ENCODE measurements at places on chromosomes 13 and 19. TPM values are rescaled to one million over a fixed set of nuclear protein-coding genes. Genes with fewer than 3 reads are reported as not detected.

Gene ZNF99
- 0.48 TPM for total RNA-seq

Gene MEF2B
- 1.7 TPM for total RNA-seq

Gene EHD2
- 129 TPM for total RNA-seq

Gene FUT6
- not detected for total RNA-seq

Gene FLT3
- total RNA-seq = 0.15 TPM

DNA sequence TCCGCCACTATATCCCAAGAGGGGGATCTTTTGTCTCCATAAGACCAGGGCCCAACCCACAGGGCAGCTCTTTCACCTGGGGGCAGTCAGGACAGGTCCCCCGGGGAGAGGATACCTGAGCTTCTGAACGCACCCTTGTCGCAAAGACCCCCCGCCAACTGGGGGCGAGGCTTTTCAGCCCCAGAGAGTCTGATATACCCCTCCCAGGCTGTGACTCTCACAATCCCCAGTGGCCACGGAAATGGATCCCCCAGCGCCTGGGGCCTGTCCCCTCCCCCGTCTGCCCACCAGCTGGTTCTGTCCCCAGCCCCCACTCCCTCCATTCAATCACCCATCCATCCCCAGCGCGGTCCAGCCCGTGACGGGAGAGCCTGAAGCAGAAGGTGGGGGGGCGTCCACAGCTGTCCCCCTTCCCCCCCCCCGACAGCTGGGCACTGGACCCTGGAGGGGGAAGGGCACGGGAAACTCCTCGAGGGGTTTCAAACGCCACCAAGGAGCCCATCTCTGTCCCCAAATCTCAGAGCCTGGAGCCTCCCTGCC lies 823 bp downstream of the DOCK6 start:
- DNase-seq = peak; percentile 64

DNA sequence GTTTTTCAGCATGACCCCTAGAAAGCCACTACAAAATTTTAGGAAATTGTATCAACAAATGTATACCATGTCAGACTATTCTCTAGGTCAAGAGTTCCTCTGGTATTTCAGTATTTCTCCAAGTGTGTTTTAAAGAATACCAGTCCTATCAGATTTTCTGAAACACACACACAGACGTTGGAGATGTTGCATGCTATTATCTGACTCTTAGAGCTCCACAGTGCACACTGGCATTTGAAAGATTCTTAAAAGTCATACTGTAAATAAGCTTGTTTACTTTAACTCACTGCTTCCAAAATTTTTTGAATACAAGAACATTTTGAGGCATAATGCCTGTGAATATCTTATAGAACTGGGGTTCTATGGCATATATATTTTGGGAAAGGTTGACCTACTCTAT lies 33.8 kb upstream of the VWA8 start:
- DNase-seq = no peak

DNA sequence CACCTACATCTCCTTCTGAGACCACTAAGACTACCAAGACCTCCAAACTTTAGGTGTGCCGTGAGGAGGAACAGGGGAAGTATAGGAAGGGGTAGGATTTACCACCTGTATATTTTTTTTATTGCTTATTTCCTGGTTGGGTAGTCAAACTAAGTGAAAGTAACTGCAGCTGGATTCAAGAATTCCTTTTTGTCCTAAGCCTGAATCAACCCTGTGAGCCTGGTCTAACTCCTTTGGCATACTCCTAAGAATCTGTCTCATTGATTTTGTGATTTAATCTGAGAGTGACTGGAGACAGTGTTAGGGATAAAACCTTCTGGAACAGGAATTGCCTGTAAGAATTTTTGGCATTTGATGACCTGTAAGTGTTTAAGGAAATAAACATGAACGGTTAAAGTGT lies 523.5 kb upstream of the MIR17HG start:
- DNase-seq = no peak

DNA sequence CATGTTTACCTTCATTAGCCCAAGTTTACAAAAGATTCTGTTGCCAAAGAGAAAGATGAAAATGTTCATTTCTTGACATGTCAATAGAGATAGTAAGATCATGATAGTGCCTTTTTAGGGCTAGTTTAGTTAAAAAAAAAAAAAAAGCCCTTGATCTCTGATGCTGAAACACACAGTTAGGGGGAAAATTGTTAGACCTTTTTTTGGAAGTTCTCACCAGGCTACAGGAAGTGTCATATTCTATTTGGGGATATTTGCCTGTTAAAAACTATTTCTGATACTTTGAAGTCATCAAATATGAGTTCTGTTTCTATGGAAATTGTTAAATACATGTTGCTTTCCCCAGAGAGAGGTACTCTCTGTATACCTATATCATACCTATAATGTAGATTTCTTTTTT lies 21.6 kb downstream of the SLAIN1 start:
- DNase-seq = no peak

- DNase-seq = no peak
Observed at GRCh38 chr13:75771818-75772217, 135.7 kb downstream of the LMO7 start.

DNA sequence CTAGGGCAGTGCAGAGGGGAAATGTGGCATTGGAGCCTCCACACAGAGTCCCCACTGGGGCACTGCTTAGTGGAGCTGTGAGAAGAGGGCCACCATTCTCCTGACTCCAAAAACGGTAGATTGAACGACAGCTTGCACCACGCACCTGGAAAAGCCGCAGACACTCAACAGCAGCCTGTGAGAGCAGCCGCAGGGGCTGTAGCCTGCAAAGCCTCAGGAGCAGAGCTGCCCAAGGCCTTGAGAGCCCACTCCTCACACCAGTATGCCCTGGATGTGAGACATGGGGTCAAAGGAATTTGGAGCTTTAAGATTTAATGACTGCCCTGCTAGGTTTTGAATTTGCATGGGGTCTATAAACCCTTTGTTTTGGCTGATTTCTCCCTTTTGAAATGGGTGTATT lies 31.7 kb downstream of the NEK5 start:
- DNase-seq = no peak

GRCh38 chr13:98172590-98173422 lies 4.3 kb downstream of the RNF113B start:
- no peak for DNase-seq

GRCh38 chr13:51270623-51271415 lies 48.6 kb downstream of the FAM124A start:
- no peak for DNase-seq

GRCh38 chr19:5132206-5132560 lies 163.3 kb downstream of the KDM4B start:
- DNase-seq = no peak

- DNase-seq = no peak
Observed at GRCh38 chr19:33447336-33448158, 74.0 kb downstream of the CEBPG start.

DNA sequence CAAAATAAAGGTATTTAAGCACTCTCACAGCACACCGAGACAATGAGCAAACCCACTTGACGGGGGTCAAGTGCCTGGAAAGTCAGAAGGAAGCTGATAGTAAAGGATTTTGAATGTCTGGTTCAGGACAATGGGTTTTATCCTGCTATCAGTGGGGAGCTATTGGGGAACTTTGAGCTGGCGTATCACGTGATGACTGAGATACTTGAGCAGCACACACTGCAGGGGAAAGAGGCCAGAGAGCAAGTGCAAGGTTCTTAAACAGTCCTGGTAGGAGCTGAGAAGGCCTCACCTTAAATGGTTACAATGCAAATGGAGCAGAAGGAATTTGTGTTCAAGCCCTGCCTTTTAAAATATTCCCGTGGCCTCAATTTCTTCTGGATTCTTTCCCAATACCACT lies 225.3 kb downstream of the LACC1 start:
- no peak for DNase-seq

- DNase-seq = no peak
Observed at GRCh38 chr13:70668983-70669382, 560.7 kb upstream of the KLHL1 start.
